CD4-positive, alpha-beta T cell treated with Interferon gamma for 1 hour (primary cell): ENCODE measurements at places on chromosomes 4 and X.
A peak's percentile ranks its signal among the peaks of the same experiment; 100 is the strongest.

DNA sequence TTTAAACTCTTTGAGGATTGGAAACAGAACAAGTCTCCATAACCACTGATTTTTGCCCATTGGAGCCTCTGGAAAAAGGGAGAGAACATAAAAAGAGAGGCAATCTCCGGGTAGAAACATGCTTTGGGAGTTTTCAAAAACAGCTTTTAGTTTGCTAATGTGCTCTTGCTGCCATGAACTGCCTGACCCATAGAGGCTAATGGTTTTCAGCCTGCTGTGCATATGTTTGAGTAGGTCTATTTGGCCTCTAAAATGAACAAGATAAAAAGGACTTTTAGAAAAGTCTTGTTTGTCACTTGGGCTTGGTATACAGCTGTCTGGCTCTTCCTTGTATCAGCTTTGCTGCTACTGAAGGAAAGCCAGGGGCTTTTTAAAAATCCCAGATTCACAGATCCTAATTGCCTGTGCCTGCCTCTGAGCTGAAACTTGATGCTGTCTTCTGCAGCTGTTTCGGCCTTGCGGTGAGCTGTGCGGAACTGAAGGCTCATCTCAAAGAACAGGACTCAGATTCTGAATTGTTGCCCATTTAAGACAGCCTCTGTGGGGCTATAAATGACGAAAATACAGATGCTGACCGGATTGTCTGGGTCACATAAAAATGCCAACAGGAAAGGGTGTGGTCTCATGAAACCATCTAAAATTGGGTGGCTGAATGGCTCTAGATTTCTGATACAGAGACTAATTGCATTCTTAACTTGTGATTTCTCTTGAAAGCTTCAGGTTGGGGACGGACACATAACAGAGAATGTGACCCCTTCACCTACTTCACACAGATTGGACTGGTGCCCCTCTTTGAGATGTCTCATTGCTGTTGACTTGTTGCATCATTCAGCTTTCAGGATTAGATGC is 18.4 kb upstream of the ZNF41 start:
- DNase-seq = no peak

GRCh38 chr4:113773014-113773413 is 11.5 kb upstream of the CAMK2D start:
- no peak for DNase-seq

GRCh38 chrX:107228486-107228819 is 22.0 kb downstream of the DNAAF6 start:
- DNase-seq = no peak

DNA sequence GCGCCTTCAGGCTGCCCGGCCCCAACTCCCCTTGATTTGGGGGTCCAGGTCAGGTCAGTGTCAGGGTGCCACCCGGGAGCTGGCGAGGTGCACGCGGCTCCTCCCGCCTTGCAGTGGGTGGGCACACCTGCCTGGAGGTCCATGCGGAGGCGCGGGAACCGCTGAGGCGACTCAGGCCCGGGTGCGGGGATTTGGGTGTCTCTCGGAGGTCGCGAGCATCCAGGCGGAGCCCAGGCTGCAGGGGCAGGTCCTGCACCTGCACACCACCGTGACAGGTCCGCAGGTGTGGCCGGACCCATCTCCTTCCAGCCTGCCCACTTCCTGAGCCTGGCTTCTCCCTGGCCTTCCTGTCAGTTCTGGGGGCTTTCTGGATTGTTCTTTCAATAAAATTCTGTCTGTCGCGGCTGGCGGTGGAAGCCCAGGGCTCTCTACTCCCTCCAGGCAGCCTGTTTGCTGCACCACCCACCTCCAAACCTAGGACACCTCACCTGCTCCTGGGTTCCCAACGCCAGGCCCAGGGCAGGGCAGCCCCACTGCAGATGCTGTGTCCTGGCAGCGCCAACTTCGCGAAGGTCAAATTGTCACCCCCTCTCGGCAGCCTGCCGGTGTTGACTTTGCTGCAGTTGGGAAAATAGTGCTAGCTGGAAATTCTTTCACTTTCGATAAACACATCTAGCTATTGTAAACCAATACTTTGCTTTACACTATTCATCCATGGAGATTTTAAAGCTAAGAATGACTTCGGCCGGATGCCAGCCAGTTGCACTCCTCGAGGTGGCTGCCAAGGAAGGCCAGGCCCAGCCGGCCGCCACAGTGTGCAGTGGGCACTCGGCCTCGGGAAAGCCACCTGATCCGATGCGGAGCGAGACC is 35.9 kb downstream of the FGFRL1 start:
- DNase-seq = no peak

DNA sequence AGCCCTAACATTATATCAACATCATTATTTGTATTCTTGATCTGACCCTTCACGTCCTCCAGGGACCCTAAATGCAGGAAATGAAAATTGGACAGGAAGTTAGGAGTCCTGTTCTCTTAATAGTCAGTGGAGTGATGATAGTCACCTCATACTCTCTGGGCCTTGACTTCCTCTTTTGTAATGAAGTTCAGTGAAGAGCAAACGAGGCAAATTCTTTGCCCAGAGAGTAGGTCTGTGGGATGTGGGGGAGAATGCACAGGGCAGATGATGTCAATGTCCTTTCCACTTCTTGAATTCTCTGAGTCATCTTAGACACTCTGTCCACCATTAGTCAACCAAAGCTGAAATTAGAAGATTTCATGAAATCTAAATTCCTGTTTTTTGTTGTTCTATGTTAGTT is 17.1 kb upstream of the GPRIN3 start:
- peak; percentile 59 for DNase-seq

DNA sequence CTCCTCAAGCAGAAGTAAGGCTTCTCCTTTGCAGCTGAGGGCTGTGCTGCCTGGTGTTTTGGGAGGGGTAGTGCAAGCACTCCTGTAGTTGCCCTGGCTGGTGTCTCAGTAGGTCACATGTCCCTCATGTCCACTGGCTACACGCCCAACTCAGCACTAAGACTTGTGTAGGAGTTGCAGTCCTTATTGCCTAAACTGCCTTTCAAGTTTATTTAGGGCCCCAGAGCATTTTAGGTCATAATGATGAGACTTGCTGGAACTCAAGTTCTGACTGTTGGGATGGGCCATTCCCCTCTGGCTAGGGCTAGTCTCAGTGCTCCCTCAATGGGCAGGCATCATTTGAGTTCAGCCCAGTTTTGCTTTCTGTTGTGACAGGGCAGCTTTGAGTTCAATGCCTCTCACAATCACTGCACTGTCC is 44.1 kb downstream of the PPM1K start:
- DNase-seq = no peak

DNA sequence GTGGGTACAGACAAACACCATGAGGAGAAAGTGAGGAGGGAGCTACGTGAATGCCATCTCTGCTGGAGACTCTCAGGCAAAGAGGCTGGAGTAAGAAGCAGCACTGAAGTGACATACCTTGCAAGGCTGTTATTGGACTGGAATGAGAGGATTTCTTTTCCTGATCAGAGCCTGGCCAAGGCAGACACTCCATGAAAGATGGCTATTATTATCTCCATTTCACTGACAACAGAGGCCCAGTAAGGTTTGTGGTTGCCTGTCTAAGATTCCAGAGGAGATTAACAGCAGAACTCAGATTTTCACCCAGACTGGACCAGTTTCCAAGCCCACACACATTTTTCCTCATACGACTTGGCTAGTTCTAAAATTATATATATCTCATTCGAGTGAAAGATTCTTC is 162.0 kb upstream of the EOLA2 start:
- DNase-seq = no peak

- DNase-seq = no peak
Observed at GRCh38 chr4:30262379-30262778, 457.8 kb upstream of the PCDH7 start.

- DNase-seq = no peak
Observed at GRCh38 chrX:118521435-118521834, 25.8 kb downstream of the DOCK11 start.

GRCh38 chr4:7823416-7823824 is 116.2 kb downstream of the AFAP1 start:
- DNase-seq = no peak

GRCh38 chr4:176800891-176801534 is 8.3 kb upstream of the VEGFC start:
- no peak for DNase-seq

DNA sequence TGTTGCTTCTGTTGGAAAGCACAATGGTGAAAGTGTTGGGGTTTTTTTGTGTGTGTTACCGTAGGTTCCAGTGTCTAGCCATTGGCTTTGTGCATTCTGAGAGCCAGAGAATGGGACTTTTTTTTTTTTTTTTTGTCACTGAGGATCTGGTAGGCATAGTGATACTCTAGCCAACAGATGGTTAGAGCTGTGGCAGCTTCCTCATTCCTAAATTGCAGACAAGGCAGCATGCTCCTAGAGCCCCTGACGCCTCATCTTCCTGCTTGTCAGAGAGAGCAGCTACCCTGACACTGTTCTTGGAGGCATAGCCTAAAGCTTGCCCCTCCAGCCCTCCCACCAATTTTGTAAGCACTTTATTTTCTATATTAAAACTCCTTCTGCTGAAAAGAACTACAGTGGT is 27.0 kb downstream of the ARHGEF9 start:
- DNase-seq = no peak

- DNase-seq = no peak
Observed at GRCh38 chrX:136752796-136753195, 27.9 kb downstream of the ARHGEF6 start.

- DNase-seq = no peak
Observed at GRCh38 chr4:88275949-88276515, 8.3 kb downstream of the PPM1K start.

DNA sequence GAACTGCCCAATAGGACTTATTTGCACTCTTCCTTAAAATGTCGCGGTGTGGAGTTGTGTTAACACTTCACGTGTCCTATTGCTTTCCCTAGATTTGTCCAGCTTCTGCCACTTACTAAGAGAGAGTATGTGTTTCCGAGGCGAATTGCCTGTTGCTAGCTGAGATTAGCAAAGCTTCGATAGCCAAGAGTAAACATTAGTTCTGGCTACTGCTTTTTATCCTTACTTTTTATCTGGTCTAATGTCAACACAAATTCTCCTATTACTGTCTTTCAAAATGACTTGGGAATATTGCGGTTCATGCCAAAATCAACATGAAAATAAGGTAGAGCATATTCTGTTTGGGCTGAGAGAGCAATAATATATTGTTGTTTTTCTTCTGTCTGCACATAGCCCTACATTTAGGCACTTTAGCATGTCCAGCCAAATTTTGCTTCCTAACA is 90.4 kb upstream of the VEGFC start:
- no peak for DNase-seq

GRCh38 chr4:165439344-165439743 is 60.5 kb downstream of the CPE start:
- DNase-seq = no peak

- DNase-seq = no peak
Observed at GRCh38 chr4:6152869-6153705, 47.3 kb downstream of the JAKMIP1 start.

DNA sequence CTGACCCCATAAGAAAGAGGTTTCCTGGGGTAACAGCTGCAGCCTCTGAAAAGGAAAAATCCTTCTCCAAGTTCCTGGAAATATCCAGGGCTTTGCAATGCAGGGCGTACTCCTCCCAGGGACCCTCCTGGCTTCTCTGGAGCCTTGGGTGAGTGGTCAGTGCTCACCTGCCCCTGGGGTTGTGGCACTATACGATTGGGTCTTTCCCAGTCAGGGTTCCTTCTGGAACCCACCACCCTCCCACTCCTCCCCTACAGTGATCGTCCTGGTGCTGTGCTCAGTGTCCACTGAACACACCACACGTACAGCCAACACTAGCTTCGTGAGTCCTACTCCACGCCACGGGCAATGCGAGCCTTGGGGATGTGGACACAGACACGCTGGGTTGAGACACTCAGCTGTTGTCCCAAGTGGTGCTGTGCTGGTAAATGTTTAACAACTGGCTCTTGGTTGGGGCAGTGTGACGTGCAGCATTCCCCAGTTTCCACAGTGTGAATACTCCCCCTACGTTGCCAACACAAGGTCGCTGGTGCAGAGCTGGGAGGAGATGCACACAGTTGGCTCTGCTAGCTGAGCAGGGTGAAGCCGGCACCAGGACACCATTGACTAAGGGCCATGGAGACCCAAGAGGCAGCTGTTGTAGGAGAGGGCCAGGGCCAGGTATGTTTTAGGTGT is 65.4 kb downstream of the HTRA3 start:
- DNase-seq = no peak

DNA sequence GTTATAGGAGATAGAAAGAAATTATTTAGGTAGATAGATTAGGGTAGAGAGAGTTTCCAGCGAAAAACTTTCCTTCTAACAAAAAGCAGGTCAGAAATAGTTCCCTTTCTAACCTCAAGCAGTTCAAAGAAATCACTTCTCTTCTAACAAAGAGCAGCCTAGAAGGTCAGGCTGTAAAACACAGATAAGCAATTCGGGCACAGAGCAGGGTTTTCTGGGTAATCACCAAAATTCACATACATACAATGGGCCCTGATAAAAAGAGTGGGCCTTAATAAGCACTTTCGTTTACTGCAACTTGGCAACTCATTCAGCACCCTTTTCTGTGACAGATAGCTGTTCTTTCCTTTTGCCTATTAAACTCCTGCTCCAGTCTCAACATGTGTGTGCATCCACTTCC is 13.4 kb upstream of the NAF1 start:
- DNase-seq = no peak

DNA sequence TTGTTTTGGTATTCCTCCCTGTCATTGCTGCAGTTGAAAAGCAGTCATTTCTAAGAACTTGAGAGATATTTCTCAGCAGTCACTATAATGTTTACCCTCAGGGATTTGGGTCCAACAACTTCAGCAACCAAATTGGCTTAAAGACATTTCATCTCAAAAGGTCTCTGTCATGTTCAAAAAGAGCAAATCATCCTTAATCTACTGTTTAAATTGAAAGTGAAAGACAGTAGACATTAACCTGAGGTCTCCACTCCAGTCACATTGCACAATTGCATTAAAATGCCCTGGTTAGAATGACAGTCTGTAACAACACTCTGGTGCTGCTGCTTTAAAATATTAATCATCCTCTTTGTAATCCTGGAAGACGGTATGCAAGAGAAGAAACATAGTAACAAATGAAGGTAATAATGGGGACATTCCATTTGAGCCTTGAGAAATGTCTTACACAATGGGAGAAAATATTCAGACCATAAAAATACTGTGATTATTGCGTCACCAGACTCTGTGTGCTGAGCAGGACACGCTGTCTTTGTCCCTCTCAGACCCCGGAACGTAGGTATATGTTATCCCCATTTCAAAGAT is 90.2 kb upstream of the UNC5C start:
- no peak for DNase-seq

GRCh38 chrX:33415459-33415858 is 204.1 kb upstream of the DMD start:
- DNase-seq = no peak

GRCh38 chrX:65582450-65583082 is 48.0 kb upstream of the LAS1L start:
- DNase-seq = no peak

- DNase-seq = peak; percentile 75
Observed at GRCh38 chr4:173370130-173370476, 651 bp upstream of the SAP30 start.

- DNase-seq = no peak
Observed at GRCh38 chrX:72687396-72687795, 26.7 kb downstream of the PHKA1 start.

- DNase-seq = no peak
Observed at GRCh38 chr4:68245594-68245993, at the start of gene TMPRSS11B. TSS of gene TMPRSS11B (minus strand) at chr4:68245694. CDS start at chr4:68245558, 136 bp downstream.

- no peak for DNase-seq
Observed at GRCh38 chrX:107374132-107374531, 75.3 kb upstream of the FRMPD3 start.

GRCh38 chr4:24880186-24880585 is 32.7 kb downstream of the CCDC149 start:
- DNase-seq = peak; percentile 2

GRCh38 chr4:36310216-36310615 is 28.8 kb downstream of the DTHD1 start:
- DNase-seq = no peak

- DNase-seq = no peak
Observed at GRCh38 chr4:96092151-96092705, 252.3 kb downstream of the PDHA2 start.
